ENCODE measurements at places on chromosomes 6 and 20.

GRCh38 chr20:63619505-63619904, 7.4 kb downstream of the GMEB2 start:
- no peak for DNase-seq

DNA sequence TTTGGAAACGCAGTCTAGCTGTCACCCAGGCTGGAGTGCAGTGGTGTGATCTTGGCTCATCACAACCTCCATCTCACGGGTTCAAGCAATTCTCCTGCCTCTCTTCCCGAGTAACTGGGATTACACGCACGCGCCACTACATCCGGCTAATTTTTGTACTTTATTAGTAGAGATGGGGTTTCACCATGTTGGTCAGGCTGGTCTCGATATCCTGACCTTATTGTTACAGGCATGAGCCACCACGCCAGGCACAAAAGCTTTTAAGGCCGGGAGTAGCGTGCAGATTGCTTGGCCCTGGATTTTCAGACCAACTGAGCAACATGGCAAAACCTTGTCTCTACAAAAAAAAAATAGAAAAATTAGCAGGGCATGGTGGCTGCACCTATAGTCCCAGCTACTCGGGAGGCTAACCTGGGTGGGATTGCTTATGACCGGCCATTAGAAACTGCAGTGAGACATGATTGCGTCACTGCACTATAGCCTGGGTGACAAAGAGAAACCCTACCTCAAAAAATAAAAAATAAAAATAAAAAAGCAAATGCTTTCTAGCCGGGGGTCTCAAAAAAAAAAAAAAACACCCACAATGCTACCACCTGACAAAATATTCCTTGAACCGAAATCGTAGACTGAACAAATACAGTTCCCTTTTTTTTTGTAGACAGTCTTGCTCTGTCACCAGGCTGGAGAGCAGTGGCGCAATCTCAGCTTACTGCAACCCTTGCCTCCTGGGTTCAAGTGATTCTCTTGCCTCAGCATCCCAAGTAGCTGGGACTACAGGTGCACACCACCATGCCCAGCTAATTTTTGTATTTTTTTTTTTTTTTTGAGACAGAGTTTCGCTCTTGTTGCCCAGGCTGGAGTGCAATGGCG, 15.0 kb downstream of the RBM39 start:
- DNase-seq, result no peak

DNA sequence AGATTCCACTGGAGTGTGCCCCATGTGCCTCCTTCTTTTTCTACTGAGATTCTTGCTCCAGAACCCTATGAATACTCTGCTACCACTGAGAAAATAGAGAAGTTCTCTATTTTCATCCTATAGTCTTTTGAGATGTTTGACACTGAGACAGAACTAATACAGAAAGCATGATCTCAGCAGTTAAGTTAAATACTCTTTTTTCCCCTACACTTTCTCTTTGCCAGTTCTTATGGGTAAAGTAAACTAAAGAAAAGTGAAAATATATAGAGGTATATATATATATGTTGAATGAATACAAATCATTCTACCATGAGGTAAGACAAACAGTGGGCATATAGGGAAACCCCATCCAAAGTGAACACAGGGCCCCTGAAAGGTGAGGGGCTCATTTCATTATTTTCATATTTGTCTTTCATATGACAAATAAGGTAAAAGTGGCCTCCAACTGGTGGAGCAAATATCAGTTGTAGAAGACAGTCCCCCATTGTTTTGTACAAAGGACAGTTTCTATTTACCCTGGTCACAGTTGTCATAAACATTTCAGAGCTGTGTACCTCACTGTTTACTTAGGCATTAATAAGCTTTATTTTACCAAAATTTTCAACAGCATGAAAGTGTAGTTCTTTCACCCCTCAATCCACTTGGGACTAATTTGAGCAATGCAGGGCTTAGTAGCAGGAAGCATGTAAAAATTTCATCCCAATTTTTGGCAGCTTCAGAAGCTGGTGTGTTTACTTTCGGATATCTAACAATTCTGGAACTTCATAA, 188.3 kb upstream of the MARCKS start:
- DNase-seq, result no peak

DNA sequence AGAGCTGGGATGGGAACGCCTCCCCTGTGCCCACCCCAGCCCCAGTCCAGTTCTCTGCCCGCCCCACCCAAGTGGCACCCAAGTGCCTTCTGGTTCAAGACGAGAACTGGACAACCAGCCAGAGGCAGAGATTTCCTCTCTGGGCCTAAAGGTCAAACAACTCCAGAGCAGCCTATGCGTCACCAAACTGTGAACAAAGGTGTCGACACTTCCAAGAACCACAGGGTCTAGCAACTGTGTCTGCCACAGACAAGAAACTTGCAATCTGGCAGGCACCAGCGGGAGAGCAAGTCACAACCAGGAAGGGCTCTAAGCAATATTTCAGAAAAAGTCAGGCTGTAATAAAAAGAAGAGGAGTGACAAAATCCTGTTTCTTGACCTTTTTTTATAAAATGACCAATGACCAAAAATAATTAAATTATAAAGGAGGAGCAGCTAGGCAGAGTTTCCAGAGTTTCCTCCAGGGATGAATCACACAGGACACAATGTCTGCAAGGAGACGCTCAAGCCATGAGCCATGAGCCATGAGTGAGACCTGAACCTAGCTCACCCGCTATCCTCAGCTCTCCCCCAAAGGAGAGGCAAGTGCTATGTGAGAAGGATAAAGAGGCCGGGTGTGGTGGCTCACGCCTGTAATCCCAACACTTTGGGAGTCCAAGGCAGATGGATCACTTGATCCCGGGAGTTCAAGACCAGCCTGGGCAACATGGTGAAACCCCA, 11.1 kb downstream of the EDEM2 start:
- no peak for DNase-seq

DNA sequence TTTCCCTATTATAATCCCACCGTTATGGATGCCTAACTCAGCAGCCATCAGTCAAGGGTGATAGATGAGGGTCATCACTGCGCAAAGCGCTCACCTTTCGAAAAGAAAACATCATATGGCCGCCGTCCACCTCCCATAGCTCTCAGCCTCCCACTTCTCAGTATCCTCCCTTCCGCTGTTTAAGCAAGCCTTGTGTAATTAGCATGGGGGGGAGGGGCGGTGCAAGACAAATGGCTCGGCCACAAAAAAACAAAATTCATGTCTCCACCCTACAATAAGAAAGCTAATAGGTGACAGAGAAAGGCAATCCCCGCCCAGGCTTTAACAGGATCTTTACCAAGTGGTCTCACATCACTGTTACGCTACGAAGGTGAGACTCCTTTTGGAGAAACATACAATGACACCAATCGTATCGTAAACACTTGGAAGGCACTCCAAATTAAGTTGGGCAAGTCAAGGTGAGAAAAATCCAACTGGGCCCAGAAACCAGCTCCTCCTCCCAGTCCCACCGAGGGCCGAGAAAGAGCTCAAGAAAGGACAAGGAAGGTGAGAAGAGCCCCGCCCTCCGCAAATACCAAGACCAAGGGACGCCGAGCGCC, 645 bp downstream of the DDX39B start:
- DNase-seq, result peak; percentile 65

GRCh38 chr6:168892031-168892430, 361.6 kb downstream of the THBS2 start:
- DNase-seq, result no peak

DNA sequence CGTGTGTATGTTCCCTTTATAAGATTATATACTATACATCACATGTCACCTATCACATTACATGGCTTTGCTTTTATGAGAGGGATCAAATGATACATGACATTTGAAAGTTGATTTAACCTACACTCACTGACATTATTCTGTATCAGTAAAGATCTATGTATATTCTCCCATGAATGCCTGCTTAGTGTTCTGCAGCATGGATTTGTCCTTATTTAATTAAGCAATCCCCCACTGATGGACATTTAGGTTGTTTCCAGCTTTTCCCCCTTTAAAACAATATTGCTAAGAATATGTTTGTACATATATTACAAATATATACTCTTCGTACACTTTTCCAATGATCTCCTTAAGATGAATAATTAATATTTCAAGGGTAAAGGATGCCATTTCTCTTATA, 297.4 kb downstream of the TFAP2C start:
- DNase-seq, result no peak

Data from DND-41 (cell line).